ENCODE measurements at places on chromosomes 3 and 15.
A peak's percentile ranks its signal among the peaks of the same experiment; 100 is the strongest.

GRCh38 chr3:155423526-155424322 lies 130.2 kb upstream of the STRIT1 start:
- DNase-seq: no peak

- DNase-seq: peak; percentile 9
These were observed 4.5 kb downstream of the LRRC31 start for GRCh38 chr3:169865176-169865767.

- DNase-seq: no peak
These were observed 9.2 kb upstream of the MME start for GRCh38 chr3:155070932-155071387.

DNA sequence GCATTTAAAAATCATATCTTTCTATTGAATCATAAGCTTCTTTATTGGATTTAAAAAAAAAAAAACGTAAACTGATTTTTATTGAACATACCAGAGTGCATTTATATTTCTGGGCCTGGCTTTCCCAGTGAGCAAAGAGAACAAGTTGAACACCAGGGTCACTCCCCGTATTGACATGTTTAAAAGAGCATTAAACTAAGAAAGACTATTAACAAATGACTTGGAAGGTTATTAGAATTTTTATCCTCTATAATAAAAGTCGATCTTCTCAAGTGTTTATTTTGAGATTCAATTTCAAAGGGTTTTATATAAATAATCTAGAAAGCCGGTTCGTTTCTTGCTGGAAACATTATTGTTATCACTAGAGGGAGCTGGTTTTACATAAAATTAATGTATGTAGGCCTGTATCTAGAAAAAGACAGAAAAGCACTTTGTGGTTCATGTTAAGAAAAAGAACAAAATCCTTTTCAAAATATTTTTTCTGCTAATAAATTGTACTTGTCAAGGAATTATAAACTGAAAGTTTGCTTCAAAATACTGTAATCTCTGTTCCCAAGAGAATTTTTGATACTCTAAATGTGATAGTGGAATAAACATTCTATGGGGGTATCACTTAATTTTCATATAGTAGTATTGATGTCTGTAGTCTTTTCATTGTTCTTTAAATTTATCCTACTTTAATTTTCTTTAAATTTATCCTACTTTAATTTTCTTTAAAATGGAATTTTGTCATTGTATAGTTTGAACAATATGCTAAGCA lies 321.8 kb upstream of the MME start:
- no peak for DNase-seq

DNA sequence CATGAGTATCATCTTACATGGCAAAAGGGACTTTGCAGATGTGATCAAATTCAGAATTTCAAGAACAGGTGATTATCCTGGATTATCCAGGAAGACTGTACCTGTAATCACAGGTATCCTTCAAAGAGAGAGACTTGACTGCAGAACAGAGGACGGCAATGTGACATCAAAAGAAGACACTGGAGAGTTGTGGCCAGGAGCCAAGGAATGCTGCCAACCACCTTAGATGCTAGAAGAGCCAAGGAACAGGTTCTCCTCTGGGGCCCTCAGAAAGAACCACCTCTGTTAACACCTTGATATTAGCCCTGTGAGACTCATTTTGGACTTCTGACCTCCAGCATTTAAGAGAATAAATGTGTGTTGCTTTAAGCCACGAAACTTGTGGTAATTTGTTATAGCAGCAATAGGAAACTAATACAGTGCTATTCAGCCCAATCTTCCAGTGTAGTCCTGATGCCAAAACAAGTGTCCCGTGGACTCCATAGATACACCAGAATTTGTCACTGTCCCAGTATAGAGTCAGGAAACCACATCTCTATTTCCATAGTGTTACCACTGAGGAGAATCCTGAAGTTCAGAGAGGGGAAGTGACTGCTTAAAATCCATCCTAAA lies 330.6 kb upstream of the TLE3 start:
- DNase-seq: no peak

GRCh38 chr3:47315069-47315647 lies 32.4 kb downstream of the KLHL18 start:
- no peak for DNase-seq

DNA sequence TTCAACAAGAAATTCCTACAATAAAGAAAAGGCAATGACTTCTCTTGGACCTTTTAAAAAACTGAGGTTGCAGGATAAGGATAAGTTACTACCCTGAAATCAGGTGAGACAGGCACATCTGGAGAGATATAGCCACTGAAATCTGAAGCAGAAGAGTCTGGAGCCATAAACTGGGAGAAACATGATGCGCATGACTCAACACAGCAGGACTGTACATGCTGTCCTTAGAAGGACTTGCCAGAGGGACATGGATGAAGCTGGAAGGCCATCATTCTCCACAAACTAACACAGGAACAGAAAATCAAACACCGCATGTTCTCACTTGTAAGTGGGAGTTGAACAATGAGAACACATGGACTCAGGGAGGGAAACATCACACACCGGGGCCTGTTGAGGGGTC lies 1020.2 kb downstream of the AGBL1 start:
- no peak for DNase-seq
